ENCODE measurements at places on chromosomes 7 and 10.

- no peak for DNase-seq
These were observed 37.4 kb upstream of the EEPD1 start for GRCh38 chr7:36115448-36116321.

DNA sequence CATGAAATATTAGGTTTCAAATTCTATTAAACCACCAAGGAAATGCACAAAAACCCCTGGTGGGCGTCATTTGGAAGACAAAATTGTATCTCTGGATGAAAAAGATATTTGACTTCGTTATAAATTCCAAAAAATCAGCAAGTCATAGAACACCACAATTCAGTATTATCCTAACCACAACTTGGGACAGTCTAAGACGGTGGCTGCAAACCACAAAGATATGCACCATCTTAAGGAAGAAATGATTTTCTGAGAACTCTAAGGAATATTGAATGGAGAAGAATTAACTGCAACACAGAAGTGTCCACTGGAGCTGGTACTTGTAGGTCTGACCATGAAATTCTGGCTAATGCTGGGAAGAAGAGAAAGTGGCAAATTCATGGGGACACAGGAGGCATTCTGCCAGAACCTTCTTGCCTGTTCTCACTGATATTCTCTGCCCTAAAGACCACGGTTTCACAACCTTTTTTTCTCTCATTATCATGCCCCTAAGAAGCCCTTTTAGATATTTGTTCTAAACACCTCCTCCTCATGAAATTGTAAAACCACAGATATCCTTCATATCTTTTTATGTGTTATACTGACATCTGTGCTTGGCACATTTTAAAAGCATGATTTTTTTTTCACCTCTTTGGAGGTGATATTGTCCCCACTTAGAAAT is 92.9 kb downstream of the SFMBT2 start:
- DNase-seq, result no peak

GRCh38 chr10:122458693-122459092 is 2.7 kb upstream of the HTRA1 start:
- DNase-seq, result no peak

- no peak for DNase-seq
These were observed 647.6 kb downstream of the TNS3 start for GRCh38 chr7:46934198-46934825.

- DNase-seq, result no peak
These were observed 9.3 kb upstream of the PNPLA8 start for GRCh38 chr7:108535257-108535656.

- DNase-seq, result no peak
These were observed 231.5 kb downstream of the ELFN1 start for GRCh38 chr7:1901431-1902210.

DNA sequence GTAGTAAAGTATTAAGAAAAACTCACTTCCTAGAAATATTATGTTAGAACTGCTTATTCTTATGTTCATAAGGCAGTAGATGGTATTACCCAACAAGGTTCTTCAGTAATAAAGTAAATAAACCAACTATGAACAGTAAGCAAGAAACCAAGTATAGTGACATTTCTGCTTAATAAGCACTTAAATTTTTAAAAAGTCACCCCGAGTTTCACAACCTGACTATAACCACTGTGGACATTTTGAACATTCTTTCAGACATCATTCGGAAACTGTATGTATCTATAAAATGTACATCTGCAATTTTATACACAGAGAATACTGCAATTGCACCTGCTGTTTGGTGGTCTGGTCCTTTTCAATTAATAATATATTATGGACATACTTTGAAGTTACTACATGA is 1073.6 kb downstream of the XPNPEP1 start:
- no peak for DNase-seq

GRCh38 chr10:89352802-89353201 is 25.0 kb downstream of the IFIT3 start:
- peak; percentile 32 for DNase-seq

- DNase-seq, result no peak
These were observed 45.6 kb downstream of the PDSS1 start for GRCh38 chr10:26743091-26743490.

DNA sequence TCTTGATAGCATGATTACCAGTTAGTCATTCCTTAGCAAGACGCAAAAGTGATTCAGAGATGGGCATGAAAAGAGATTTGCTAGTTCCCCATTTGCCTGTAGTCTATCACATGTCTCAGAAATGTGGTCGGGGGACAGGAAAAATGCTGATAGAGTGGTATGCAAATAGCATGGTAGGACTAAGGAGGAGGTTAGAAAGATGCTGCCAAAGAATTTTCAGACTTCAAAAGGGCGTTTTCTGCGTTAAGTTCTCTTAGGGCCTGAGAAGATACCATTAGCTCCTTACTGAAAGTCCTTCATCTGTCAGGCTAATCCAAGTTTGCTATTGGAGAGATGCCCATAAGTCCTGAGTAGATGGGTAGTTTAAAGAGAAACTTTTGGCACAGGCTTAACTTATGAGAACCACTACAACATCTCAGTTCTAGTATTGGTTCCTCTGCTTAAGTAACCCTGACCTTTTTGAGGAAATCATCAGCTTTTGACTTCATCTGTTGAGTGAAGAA is 2.7 kb downstream of the CALD1 start:
- DNase-seq, result no peak

- no peak for DNase-seq
These were observed 451.5 kb downstream of the SORCS1 start for GRCh38 chr10:106712988-106713387.

- DNase-seq, result no peak
These were observed 27.9 kb downstream of the KAZALD1 start for GRCh38 chr10:101089520-101090299.

- no peak for DNase-seq
These were observed 22.4 kb downstream of the GPER1 start for GRCh38 chr7:1110358-1110757.

GRCh38 chr10:5971315-5971832 is 6.0 kb downstream of the IL15RA start:
- DNase-seq, result peak; percentile 80

GRCh38 chr7:70703785-70704184 is 428.2 kb upstream of the GALNT17 start:
- no peak for DNase-seq

- DNase-seq, result no peak
These were observed 249.4 kb downstream of the CACNA2D1 start for GRCh38 chr7:82194016-82194643.

- no peak for DNase-seq
These were observed 7.7 kb downstream of the ZPBP start for GRCh38 chr7:50085344-50085743.

DNA sequence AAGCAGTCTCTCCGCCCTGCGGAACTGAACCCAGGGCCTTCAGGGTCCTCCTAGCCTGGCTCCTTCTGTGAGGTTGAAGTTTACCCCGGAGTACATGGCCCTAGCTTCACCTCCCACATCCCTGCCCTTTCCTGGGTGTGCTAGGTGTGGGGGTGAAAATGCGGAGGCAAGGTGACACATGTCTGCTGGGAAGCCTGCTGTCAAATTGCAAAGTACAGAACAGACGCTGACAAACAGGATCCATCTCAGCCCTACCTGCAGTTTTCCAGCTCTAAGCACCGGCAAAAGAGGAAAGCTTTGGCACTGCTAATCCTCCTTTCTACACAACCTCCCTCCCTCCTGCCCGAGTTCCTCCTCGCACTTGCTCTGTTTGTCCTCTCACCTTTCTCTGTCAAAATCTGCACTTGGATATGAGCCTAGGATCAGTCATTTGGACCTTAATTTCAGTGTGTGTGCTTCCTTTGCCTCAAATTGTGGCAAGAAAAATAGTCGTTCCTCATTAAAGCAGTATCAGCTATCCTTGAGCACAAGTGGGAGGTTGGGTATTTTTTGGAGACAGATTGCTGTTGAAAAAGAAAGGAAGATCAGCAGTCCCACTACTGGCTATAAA is 14.4 kb upstream of the GPR15LG start:
- no peak for DNase-seq

DNA sequence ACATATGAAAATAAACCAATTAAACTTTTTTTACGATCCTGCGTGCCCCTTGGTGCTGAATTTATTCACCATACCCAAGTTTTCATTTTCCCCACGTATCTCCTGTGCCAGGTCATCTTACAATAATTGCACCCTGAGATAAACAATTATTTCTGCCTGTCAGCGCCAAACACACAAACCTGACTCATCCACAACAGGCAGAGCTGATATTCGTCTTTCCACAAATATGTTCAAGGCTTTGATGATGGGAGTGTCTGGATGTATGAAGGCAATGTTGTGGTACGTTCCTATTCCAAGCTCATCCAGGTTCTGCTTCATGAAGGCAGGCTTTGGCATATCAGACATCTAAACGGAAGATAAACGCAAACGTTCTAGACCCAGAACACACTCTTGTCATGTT is 45.8 kb upstream of the RHEB start:
- DNase-seq, result no peak

GRCh38 chr7:2105917-2106316 is 126.8 kb downstream of the MAD1L1 start:
- peak; percentile 28 for DNase-seq

- DNase-seq, result no peak
These were observed 7.9 kb downstream of the BRI3 start for GRCh38 chr7:98289333-98289875.

- no peak for DNase-seq
These were observed 380 bp downstream of the NAT16 start for GRCh38 chr7:101179713-101180112.

DNA sequence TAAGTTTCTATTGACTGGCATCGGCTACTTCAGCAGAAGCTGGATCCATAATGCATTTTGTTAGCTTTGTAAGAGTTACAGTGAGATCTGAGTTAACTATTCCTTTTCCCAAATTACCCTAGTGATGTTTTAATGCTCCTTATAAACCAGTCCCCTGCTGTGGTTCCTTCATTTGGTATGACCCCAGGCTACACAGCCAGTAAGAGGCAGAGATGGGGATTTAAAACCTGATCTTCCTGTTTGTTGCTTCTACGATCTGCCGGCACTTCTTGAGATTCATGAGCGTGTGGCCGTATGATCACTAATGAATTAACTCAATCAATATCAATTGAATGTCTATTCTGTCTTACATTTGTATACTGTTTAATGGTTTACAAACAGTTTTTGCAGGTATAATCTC is 86.1 kb downstream of the CACNB2 start:
- no peak for DNase-seq

- no peak for DNase-seq
These were observed 953.3 kb downstream of the XPNPEP1 start for GRCh38 chr10:108970016-108970415.

DNA sequence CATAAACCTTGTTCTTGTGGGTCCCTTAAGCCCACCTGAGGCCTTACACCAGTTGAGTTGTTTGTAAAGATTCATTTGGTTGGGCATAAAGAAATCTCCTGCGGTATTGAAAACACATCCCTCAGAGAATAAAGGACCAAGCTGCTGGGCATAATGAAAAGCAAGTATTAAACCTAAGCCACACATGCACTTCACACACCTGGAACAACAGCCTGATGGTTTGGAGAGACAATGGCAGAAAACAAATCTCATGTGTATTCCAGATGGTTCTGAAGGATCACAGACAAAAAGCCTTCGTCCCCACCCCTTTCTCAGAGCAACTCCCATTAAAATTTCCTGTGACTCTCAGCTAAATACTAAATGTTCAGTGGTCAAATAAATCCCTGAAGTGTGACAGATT is 44.2 kb downstream of the FEZF1 start:
- no peak for DNase-seq

GRCh38 chr10:110535958-110536891 is 31.3 kb upstream of the SMC3 start:
- DNase-seq, result no peak

DNA sequence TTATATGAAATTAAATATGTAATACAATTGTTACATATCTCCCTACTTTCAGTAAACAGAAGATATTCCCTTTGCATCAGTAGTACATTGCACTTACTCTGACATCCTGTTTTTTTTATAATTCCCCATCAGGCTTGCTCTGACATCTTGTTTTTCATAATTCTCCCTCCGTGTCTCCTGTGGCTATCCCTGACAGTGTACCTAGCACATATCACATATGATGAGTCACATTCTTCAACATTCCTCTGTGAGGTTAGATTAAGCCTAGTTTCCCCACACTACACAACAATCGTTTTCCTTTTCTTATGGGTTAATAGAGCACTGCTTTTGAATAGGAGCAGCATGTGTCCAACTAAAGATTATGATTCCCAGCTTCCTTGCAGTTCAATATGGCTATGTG is 250.6 kb upstream of the NPVF start:
- no peak for DNase-seq

DNA sequence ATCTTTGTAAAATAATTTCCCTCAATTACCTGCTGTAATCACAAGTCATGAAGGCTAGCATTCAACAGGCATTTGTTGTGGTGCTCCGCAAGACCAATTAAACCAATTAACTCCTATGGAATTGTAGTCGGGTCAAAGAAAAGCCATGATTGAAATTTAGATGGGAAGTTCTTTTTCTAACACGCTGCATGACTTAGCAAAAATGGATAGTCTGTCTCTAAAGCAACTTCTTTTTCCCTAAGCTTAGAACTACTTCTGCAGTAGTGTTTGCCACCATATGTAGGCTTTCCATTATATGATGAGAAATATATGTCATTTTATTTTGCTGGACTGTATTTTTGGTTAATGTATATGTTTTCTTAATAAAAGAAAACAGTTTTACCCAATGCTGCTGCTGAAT is 119.1 kb downstream of the TSPAN12 start:
- no peak for DNase-seq

DNA sequence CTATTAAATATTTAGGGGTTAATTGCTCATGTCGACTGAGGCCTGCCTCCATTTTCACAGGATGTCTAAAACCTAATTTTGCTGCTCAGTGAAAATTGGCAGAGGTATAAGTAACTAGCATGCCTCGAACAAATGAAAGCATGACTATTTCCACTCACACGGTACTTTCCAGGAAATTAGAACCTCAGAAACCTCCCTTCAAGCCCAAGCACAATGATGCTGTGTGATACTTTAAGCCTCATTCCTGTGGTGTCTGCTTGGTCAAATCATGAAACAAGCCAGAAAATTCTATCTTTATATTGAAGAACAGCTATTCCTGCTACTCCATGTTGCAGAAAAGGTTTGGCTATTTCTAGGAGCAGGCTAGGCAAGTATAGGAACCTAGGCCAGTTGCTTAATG is 203.0 kb downstream of the SORCS3 start:
- no peak for DNase-seq

DNA sequence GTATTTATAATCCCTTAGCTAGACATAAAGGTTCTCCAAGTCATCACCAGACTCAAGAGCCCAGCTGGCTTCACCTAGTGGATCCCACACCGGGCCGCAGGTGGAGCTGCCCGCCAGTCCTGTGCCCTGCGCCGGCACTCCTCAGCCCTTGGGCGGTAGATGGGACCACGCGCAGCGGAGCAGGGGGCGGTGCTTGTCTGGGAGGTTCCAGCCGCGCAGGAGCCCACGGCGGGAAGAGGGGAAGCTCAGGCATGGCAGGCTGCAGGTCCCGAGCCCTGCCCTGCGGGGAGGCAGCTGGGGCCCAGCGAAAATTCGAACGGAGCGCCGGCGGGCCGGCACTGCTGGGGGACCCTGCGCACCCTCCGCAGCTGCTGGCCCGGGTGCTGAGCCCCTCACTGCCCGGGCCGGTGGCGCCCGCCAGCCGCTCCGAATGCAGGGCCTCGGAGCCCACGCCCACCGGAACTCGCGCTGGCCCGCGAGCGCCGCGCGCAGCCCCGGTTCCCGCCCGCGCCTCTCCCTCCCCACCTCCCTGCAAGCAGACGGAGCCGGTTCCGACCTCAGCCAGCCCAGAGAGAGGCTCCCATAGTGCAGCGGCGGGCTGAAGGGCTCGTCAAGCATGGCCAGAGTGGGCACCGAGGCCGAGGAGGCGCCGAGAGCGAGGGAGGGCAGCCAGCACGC is 675.6 kb downstream of the REEP3 start:
- DNase-seq, result no peak
